ENCODE measurements at places on chromosomes 5 and 9.

GRCh38 chr9:112327718-112328450 is 5.5 kb downstream of the PTBP3 start:
- no peak for DNase-seq

DNA sequence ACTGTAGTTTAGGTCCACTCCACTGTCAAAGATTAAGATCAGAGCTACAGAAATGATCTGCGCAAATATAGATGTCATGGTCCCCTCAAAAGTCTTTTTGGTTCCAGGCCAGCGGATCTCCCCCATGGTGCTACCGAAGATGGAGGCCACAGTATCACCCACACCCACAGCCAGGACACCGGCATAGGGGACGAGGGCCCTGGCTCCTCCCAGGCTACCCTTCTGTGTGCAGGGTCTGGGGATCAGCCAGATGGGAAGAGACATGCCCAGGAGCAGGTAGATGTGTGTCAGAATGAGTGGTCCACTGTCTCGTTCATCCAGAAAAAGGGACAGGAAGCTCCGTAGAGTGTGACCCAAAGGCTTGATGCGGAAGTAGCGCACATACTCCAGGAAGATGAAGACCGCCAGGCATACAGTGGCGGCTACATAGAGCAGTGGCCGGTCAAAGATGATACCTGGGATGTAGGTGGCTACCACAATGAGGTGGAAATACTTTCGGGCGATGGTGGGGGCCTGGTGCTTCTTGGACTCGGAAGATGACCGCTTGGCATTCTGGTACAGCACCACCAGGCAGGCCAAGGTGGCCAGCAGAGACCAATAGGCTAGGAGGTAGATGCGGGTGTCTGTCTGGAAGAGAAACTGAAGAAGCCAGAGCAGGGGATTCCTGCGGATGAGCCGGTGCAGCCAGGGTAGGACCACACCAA is 1.5 kb downstream of the DOLK start:
- no peak for DNase-seq

DNA sequence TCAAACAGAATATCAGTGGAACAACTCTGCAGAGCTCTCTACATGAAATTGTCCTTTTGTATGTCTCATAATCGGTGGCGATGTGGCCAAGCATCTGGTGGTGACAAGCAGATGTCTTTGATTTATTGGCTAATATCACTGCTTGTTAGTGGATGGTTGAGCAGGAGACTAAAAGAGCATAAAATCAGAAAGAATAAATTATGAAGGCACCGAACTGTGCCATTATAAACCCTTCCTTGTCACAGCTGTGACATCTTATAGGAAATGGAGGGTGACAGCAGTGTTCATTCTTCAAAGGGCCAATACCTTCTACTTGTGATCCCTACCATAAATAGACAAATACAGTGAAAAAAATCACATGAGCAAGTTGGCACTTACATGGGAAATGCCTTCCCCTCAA is 1404.3 kb downstream of the MAT2B start:
- no peak for DNase-seq

GRCh38 chr9:124389146-124389939 is 25.9 kb downstream of the PSMB7 start:
- no peak for DNase-seq

GRCh38 chr5:99922386-99922785 is 612.8 kb upstream of the FAM174A start:
- DNase-seq = no peak

GRCh38 chr9:86488345-86488744 is 134.1 kb upstream of the TUT7 start:
- no peak for DNase-seq

- DNase-seq = no peak
Observed at GRCh38 chr5:143354025-143354424, 49.5 kb downstream of the NR3C1 start.

GRCh38 chr9:137602661-137603060 is 2.8 kb upstream of the ARRDC1 start:
- no peak for DNase-seq

GRCh38 chr5:77906806-77907205 is 130.7 kb upstream of the TBCA start:
- DNase-seq = no peak

DNA sequence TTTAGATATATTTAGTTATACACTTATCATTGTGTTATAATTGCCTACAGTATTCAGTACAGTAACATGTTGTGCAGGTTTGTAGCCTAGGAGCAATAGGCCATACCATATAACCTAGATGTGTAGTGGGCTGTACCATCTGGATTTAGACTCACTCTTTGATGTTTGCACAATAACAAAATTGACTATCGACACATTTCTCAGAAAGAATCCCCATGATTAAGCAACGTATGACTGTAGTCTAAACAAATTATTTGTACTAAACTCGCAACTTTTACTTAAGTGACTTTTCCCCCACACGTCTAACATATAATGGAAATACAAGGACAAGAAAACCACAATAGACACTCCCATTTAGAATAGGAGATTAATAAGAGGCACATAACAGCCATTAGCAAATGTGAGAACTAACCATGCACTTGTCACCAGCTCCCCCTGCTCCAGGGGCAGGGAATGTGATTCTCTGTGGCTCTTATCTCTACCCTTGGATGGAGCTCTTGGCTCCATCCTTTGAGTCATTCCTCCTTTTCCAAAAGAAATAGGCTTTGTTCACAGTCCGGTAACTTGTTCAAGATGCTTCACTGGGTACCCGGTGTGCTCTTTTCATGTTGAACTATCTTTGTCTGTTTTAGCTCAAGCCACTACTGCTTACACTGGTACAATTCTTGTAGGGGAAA is 8.7 kb upstream of the B4GALT1 start:
- DNase-seq = no peak

- DNase-seq = no peak
Observed at GRCh38 chr5:154849791-154850201, 607 bp downstream of the FAXDC2 start.

GRCh38 chr9:23659346-23660006 is 166.6 kb downstream of the ELAVL2 start:
- no peak for DNase-seq

DNA sequence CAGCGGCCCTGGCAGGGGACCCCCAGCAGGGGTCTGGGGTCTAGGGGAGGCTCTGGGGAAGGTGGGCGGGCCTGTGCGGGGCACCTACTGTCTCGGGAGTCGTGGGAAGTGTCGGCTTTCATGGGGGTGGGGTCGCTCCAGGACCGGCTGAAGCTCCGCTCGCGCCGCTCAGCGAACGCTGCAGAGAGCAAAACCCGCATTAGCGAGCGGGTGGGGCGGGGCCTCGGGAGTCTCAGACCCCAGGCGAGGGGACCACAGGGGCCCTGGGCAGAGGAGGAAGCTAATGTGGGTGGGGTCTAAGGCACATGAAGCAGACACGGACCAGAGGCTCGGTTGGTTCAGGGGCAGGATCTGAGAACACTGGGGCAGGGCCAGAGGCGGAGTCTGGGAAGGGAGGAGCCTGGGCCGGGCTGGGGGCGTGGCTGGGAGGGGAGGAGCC is 5.5 kb downstream of the NSMF start:
- peak; percentile 79 for DNase-seq

DNA sequence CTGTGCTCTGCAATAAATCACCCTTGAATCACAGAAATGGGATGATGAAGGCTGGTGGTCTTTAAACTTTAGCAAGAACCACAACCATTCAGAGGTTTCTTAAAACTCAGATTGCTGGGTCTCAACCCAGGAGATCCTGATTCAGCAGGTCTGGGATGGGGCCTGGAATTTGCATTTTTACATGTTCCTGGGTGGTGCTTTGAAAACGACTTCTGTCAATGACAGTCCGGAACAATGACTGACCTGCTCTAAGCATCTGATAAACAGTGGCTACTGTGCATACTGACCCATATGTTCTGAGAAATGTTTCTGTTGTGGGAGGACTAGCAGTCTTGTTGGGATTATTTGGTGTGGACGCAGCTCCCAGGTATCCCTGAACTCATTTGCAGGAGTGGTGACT is 92.7 kb downstream of the GADD45G start:
- DNase-seq = no peak

DNA sequence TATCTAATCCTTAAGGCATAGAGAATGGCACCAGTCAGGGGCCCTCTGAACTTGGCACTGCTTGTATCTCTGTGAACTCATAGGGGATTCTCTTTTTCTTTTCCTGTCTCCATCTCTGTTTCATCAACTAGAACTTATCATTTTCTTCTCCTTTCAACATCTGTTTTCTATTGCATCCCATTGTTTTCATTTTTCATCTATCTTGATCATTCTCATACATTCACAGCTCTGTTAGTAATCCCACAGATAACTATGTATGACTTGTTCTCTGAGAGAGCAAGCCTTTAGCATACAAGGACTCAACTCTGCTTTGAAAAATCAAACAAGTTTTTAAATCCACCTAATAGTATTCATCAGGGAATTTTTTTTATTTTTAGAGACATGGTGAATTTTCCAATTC is 264.3 kb downstream of the ARRDC3 start:
- no peak for DNase-seq

DNA sequence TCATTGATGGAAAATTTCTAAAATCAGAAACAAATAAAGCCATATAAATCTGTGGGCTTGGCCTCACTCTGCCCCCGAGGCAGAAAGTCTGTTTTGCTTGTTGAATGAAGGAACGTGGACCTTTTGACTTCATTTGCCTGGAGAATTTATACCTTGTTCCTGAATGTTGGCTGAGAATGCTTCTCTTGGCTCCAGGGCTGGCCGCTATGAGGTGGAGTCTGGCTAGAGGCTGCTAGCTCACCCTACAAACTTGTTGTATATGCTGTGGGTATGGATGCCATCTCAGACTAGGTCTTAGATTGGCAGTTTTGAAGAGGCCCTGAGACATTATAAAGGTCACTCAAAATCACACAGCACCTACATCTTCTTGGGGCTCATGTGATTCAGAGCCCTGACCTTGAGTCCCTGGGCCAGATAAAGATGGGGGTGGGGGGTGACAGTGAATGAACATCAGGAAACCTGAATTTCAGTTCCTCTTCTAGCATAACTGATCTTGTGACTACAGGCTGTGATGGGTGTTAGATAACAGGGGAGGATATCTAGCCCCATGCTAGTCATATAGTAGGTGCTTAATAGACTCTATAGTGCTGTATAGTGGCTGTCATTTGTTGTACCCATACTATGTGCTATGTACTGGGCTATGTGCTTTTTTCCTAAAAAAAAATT is 2.8 kb downstream of the GM2A start:
- no peak for DNase-seq

GRCh38 chr5:4873652-4874051 is 266.5 kb upstream of the ADAMTS16 start:
- no peak for DNase-seq

GRCh38 chr5:136308212-136308795 is 57.0 kb downstream of the TRPC7 start:
- no peak for DNase-seq

GRCh38 chr9:79220666-79221065 is 351.1 kb upstream of the TLE4 start:
- no peak for DNase-seq
